ENCODE measurements at places on chromosomes 6 and 20. TPM values are rescaled to one million over a fixed set of nuclear protein-coding genes. Genes with fewer than 3 reads are reported as not detected.

DNA sequence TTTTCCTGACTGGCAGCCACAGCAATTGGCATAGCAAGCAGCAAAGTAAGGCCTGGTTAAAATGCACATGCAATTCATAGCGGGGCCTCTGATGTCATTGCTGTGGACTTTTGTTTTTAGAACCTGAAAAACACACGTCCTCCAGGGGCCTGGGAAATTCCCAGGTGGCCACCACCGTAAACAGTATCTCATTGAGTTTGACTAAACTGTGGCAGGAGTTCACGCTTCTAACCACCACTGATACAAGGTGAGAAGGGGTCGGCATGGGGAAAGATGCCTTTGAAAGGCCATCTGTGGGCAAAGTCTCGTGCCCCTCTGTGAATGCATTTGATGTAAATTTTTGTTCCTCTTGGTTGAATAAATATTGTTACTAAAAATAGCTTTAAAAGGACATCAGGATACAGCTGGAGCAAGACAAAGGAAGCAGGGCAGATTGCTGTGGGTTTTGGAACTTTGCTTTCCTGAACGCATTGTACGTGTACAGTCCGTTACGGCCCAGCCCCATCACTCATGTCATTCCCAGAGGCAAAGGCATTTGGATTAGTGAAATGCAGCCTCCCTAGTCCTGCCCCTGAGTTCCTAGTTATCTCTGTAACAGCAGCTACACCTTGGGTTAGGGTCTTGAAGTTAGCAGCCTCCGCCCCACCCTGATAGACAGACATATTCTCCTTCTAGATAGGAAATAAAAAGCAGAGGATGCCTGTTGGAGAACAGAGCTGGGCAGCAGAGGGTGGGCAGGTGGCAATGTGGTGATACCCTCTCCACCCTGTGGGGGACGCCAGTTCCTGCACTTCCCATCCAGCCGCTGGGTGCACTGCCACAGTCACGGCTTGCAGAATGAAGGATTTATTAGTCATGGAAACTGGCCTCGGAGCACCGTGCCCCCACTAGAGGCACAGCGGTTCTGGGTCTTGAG, 80.3 kb downstream of the ZDHHC14 start:
- no peak for DNase-seq

- DNase-seq, result no peak
Measured at GRCh38 chr20:5781798-5782750, 31.9 kb downstream of the SHLD1 start.

SEMG1 gene
- total RNA-seq, result not detected

GRCh38 chr6:27867945-27868300, 44.3 kb downstream of the OR2B2 start:
- DNase-seq, result no peak

DNA sequence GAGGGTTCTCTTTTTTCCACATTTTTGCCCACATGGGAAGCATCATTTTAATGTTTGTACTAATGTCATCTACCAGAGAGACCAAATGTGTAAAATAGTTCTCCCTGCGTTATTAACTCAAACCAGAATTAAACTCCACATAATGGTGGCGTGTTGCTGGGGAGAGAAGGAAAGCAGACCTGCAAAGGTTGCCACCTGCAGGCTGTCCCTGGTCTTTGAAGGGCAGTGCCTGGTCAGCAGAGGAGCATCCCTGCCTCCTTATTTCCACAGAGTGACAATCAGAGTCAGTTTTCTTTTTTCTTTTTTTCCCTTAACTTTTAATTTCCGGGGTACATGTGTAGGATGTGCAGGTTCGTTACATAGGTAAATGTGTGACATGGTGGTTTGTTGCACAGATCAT, 214.5 kb downstream of the TBX18 start:
- DNase-seq, result no peak

ENPP4 gene
- total RNA-seq, result 27.0 TPM

CLIC5 gene
- 3.7 TPM for total RNA-seq

DNA sequence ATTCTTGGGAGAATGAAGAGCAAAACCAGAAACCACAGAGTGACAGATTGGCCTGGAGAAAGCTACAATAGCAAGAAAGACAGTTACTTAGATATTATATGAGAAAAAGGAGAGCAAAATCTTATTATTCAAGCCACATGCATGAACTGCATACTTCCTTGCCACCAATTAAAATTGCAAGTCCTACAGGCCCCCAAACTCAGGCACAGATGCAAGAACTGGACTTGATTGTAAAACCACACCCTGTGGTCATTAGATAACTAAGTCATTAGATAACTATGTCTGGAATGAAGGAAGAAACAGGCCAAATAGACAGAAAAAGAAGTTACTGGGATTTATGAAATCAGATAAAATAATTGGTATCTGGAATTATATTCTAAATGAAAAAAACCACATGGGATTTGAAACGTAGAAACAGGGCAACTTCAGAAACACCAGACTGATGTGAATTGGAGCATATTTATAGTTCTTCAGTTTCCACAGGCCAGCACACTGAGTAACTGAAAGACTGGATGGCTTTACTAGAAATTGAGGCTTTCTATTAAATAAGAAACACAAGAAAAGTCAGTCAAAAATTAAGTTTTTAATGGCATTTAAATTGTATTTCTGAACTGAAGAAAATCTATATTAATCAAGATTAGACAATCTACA, 49.4 kb upstream of the CARMIL1 start:
- no peak for DNase-seq

GRCh38 chr20:6739406-6739805, 28.1 kb upstream of the BMP2 start:
- DNase-seq, result no peak

DNA sequence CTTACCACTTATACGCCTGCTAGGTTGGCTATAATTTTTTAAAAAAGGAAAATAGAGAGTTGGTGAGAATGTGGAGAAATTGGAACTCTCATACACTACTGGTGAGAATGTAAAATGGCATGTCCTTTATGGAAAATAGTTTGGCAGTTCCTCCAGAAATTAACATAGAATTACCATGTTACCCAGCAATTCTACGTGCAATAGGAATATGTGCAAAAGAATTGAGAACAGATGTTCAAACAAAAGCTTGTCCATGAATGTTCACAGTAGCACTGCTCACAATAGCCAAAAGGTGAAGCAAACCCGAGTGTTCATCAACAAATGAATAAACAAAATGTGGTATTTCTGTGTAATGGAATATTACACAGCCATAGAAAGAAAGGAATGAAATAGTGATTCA, 592.2 kb downstream of the DHX35 start:
- no peak for DNase-seq

DNA sequence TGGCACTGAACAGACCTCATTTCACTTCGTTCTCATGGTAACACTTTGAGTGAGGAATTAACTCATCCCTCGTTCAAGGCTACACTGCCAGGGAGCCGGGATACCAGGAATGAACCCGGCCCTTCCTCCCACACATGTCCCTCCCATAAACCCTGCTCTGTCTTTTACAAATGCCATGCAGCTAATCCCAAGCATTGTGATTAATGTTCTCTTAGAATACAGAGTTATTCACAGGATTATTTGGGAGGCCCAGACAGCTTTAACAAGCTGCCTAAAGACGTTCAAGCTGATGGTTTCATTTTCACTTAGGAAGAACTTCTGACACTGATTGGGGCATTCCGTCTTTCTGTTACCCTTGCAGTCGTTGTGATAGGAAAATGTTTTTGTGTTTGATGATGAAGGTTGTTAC, 42.5 kb upstream of the CD83 start:
- DNase-seq, result no peak

DNA sequence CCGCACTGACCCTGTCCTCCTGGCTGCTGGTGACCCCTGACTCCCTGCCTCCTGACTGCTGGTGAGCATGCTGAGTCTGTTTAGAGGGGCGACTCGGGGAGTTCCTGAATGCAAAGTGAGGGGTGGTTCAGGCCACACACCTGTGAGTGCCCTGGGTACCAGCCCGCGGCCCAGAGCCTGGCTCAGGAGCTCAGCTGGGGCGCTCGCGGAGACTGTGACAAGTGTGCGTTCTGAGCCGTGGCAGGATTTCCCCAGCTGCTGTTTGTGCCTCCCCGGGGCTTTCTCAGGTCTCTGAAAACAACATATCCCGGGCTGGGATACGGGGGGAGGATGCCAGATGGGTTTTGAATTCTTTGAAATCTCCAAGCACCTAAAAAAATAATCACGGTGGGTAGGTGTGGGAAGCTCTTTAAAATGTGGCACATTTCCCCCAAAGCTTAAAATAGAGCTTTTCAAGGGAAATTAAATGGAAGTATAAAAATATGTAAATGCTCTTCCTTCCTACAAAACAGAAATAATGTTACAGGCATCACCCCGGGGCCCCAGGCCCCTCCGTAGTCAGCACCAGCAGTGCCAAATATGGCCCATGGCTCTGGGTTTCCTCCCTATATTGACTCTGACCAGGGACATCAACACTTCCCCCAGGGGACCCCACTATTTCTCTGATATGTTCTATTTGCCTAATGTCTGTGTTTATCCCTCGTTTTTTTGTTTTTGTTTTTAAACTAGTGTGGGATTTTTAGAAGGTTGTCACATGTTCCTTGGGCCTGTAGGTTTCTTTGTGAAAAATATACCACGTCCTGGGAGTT, 49.9 kb upstream of the TAGAP start:
- DNase-seq, result no peak

DNA sequence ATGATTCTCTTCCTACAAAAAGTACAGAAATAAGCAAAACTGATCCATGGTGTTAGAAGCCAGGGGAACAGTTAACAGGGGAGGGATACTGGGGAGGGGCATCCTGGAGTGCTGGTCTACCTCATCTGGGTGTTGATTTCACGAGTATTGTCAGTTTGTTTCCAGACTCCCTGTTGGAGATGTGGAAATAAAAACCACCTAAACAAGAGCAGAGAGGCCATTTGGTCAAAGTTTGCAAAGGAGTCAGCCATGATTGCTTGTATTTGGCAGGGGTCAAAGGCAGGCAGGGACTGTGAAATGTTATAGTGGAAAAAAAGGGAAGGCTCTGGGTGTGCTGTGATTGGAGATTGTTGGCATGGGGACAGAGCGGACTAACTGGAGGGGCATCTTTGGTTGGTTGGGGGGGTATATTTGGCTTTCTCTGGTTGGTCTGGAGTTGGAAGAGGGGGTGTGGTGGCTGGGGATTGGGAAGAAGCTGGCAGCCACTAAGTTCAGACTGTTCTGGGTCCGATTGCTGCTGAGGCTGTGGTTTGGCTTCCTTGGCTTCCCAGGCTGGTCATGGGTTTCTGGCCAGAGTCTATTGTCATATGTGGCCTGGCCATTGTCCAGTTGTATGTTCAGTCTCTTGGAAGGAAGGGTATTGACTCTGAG, 14.9 kb upstream of the PANK2 start:
- DNase-seq, result no peak

- DNase-seq, result peak; percentile 81
Measured at GRCh38 chr6:3162565-3163247, 5.4 kb upstream of the TUBB2A start.

DNA sequence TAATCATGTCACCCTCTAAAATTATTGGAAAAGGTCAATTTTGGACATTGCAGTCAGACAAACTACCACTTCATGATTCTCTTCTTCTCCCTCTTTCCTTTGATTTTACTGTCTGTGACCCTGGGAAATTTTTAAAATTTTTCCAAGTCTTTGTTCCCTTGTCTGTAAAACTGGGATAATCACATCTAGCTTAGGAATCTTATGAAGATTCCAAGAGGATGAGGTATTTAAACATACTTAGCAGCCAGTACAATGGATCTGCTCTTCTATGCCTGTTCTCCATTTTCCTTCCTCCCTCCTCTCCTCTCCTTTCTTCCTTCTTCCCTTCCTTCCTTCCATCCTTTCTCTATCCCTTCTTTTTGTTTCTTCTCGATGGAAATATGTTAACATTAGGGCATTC, 651.6 kb upstream of the MARCKS start:
- no peak for DNase-seq

GRCh38 chr6:154386848-154387717, 30.5 kb upstream of the IPCEF1 start:
- DNase-seq, result no peak

DNA sequence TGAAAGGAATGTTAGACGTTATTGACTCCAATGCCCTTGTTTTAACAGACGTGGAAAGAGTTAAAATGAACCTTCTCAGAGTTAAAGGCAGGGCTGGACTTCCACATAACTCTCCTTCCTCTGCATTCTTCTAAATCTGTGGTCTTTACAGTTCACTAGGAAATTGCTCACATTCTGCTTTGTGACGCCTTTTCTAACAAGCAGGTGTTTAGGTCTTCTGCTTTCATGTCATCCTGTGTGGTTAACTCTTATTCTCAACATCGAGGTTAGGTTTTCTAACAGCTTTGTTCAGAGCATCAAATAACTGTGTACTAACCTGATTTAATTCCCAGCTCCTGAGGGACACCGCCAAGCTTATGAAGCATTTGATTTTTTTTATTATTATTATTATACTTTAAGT, 81.3 kb upstream of the NT5E start:
- DNase-seq, result no peak

CNR1 gene
- total RNA-seq, result 12.2 TPM

PNPLA1 gene
- total RNA-seq, result 0.23 TPM

SLC32A1 gene
- not detected for total RNA-seq

NAA20 gene
- total RNA-seq, result 38.1 TPM

CALHM6 gene
- 5.7 TPM for total RNA-seq

ACTL10 gene
- total RNA-seq, result 0.96 TPM

GRCh38 chr6:162845972-162846371, 118.2 kb downstream of the PACRG start:
- no peak for DNase-seq

PSMB9 gene
- total RNA-seq, result 42.8 TPM

GRCh38 chr6:42505385-42505718, 53.6 kb upstream of the TRERF1 start:
- no peak for DNase-seq

- DNase-seq, result no peak
Measured at GRCh38 chr20:40750541-40751035, 61.6 kb upstream of the MAFB start.

DNA sequence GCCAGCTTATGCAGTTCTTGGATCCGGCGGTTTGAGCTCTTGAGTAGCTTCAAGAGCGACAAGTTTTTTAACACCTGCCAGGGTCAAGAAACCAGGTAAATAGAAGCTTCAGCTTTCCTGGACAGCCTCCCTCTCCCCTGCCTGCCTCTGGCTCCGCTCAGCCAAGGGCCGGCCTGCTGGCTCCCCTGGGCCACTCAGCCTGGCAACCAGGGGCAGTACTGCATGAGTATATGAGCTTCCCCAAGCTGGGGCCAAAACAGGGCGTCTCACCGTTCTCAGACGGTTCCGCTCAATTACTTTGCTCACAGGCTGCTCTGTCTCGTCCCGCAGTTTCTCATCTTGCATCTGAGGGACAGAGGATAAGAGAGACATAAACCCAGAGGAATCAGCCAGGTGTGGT, 856 bp downstream of the TP53TG5 start:
- DNase-seq, result no peak

LY6G6D gene
- not detected for total RNA-seq

LRRC73 gene
- total RNA-seq, result 0.39 TPM

All from aorta (tissue), 5 donors.